Stimulated activated CD8-positive, alpha-beta memory T cell treated with anti-CD3 and anti-CD28 coated beads, Interleukin-7, amount 100 ng/mL, for 1 hour (primary cell): ENCODE measurements at places on chromosomes 1 and 21.

GRCh38 chr1:107147843-107148242, 7.0 kb downstream of the NTNG1 start:
- no peak for DNase-seq

- no peak for DNase-seq
Measured at GRCh38 chr1:84841971-84842370, 51.0 kb downstream of the LPAR3 start.

DNA sequence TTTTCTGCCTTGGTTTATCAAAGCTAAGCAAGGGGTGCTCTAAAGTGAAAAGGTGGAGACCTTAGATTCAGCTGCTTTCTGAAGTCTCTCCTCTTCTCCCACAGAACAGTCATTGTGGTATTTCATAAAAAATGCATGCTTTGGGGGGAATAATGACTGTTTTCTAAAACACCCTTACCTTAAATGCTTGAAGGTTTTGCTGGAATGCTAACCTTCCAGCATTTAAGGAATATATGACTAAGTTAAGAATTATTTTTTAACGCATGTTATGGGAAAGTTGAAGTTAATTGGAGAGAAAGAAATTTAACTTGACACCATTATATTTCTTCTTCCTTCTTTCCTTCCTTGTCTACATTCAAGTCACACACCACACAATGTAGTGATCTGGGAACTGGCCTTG, 162.5 kb downstream of the ROR1 start:
- no peak for DNase-seq

- DNase-seq = no peak
Measured at GRCh38 chr1:200694738-200695137, 25.0 kb upstream of the DDX59 start.

DNA sequence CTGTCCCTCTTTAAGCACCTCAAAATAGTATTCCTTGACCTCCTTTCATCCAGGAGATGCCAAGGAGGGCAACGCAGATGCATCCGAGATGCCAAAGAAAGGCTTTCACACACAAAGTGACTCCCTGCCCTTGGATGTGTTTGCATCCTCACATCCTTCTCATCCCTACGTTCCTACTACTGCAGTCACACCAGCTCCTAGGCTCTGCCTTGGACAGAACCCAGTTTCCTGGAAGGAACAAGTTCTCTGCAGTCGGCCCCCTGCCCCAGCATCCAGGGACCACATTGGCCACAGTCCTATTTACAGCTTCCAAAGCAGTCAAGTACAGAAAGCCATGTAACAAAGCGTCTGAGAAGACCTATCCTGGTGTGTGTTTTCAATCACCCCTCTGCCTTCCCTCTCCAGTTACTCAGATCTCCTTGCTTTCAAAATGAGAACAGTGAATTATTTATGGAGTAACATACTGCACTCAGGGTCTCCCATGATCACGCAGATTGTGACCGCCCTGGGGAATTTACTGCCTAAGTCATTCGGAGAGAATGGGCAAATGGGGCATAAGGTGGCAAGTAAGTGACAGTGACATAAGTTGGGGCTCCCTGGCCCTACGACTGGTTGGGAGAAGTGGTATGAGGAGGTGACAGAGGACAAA, 21.8 kb upstream of the SRP9 start:
- no peak for DNase-seq
